ENCODE measurements at places on chromosomes 16 and 17.

DNA sequence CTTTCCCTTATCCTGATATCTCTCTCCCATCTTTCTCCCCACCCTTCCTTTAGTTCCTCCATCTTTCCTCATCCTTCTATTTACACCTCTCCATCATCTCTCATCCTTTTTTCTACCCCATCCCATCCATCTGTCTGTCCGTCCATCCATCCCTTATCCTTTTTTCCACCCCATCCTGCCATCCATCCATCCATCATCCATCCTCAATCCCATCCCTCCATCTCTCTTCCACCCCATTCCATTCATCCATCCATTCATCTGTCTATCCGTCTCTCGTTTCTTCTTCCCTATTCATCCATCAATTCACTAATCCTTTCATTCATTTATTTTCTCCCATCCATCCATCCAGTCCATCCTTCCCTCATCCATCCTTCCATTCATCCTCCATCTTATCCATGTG, 68.1 kb downstream of the ABCC6 start:
- no peak for DNase-seq

DNA sequence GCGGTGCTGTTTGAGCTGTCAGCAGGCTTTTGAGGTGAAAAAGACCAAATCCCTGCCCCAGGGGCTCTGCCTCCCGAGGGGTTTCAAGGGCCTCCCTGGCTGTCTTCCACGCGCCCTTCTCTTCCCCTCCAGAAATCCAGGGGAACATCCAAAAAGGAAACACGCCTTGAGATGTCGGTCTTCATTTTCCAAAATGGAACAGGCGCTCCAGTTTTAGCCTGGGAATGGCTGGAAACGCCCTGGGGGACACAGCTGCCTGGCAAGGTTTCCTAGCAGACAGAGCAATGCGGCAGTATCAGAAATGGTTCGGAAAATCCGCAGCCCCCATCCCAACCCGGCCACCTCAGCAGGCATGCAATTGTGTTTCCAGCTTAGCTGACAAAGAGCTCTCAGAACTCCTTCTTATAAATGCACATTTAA, 16.6 kb upstream of the LITAF start:
- DNase-seq: no peak

- no peak for DNase-seq
These were observed 7.9 kb downstream of the MSI2 start for GRCh38 chr17:57264250-57264649.

- DNase-seq: no peak
These were observed 14.7 kb downstream of the TNS4 start for GRCh38 chr17:40486522-40487370.

- DNase-seq: no peak
These were observed 19.5 kb upstream of the CPHXL start for GRCh38 chr16:75745823-75746222.

Data from CD4-positive, alpha-beta T cell treated with Interleukin-1 beta for 1 hour (primary cell).